ENCODE measurements at places on chromosomes 12 and 14.
A peak's percentile ranks its signal among the peaks of the same experiment; 100 is the strongest.

- DNase-seq = peak; percentile 49
Measured at GRCh38 chr14:30551460-30551859, 7.5 kb upstream of the G2E3 start.

GRCh38 chr12:80715713-80716249 is 931 bp upstream of the MYF5 start:
- no peak for DNase-seq

DNA sequence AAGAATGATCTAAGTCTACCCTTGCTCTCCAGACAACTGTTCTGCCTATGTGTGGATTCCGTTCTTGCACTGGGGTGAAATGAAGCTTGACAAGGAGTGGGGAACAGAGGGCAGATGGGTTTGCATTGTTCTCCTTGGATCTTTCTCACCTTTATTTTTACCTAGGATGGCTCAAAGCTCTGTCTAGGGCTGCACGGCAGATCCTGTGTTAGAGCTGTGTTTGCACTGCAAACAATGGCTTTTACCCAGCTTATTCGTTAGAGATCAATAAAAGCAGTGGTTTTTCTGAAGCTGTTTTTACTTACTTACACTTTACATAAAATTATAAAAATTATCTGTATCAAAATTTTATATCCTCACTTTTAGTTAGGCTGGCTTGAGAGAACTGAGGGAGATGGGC is 105.1 kb downstream of the LRIG3 start:
- no peak for DNase-seq

- no peak for DNase-seq
Measured at GRCh38 chr12:96427269-96427729, 27.1 kb upstream of the CDK17 start.

- no peak for DNase-seq
Measured at GRCh38 chr12:104749545-104749944, 208.5 kb downstream of the SLC41A2 start.

DNA sequence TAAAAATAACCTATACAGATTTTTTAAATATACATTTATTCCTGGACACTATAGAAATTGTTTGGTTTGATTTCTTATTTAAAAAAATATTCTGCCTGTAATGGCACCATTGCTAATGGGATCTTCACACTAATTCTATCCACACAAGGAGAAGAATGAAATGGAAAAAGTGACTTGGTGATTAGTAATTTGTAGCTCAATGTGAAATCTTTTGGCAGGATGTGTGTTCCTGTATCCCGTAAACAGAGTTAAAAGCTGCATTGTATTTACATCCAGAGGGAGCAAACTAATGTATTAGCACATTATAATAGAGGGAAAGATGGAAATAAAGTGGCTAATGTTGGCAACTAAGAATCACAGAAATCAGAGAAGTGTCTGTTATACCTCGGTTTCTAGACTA is 1455.3 kb upstream of the FLRT2 start:
- no peak for DNase-seq

DNA sequence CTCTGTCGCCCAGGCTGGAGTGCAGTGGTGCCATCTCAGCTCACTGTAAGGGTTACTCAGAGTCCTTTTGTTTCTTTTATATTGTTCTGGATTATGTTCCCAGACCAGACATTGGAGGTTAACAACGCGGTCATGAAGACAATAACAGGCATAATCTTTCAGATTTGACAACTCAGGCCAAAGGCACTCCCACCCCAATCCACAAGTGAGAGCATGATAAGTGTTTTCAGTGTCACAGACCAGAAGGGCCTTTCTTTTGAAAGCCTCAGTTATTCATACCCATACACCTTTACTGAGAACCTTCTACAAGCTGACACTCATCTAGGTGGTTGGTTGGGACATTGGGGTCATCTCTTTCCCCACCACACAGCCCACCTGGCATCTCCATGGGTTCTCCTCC is 2.9 kb upstream of the TMEM63C start:
- no peak for DNase-seq

- no peak for DNase-seq
Measured at GRCh38 chr12:105040476-105040875, 43.8 kb downstream of the ALDH1L2 start.

- no peak for DNase-seq
Measured at GRCh38 chr14:74840603-74841030, 35.3 kb downstream of the PROX2 start.

DNA sequence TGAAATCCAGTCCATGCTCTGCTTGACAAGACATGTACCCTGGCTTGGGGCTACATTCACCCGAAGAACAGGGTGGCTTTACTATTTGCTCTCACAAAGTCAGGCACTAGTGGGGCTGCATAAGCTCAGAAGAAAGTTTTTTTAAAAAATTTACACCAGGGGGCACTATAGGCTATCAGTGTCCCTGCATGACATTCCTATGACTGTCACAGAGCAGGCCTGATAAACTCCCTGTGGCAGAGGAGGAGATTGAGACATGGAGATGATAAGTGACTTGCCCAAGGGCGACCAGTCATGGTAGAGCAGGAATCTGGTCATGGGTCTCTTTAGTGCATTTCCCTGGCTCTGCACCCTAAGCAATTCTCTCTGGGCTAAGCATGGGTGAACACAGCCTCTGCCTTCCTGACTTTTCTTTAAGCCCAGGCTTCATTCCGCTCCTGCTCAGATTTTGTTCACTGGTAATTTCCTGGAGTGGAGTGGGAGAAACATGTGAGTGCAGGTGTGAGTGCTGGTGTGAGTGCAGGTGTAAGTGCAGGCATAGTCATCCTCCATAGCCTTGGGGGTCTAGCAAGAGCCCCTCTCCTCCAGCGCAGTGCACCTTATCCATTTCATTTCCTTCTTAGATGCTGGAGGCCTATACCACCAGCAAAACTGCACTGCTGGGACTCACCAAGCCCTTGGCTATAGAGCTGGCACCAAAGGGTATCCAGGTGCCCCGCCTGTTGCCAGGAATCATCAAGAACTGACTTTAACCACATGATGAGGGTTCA is 91.6 kb downstream of the DHRS2 start:
- no peak for DNase-seq

DNA sequence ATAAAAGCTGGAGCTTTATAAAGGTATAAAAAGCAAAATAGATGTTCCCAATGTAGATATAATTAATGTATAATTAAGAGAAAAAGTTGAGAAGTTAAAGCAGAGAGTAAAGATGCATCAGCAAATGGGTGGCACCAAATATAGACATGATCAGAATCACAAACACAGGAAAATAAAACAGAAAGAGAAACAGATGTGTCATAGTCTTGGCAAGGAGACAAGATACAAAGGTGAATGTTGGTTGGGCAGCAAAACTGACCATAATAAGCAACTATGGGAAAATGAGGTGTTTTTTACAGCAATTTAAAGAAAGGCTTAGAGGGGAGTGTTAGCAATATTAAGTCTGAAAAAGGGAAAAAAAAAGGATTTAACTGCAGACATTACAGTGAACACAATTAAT is 135.4 kb upstream of the CLEC14A start:
- no peak for DNase-seq

DNA sequence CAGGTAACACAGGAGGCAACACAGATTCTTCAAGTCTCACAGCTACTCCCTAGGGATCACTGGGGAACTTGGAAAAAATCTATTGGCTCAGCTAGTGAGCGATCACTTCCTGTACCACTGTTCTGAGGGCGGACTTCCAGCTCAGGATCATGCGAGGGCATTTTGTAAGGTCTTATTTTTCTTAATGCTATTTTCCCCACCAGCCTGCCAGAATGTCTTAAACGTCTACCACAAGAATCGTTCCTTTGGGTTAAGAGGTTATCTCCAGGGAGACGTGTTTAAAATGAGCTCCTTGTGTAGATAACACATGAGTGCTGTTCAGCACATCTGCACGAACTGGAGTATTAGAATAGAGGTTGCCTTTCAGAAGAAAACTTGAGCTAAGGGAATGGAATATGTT is 162.6 kb downstream of the ETNK1 start:
- DNase-seq = no peak

DNA sequence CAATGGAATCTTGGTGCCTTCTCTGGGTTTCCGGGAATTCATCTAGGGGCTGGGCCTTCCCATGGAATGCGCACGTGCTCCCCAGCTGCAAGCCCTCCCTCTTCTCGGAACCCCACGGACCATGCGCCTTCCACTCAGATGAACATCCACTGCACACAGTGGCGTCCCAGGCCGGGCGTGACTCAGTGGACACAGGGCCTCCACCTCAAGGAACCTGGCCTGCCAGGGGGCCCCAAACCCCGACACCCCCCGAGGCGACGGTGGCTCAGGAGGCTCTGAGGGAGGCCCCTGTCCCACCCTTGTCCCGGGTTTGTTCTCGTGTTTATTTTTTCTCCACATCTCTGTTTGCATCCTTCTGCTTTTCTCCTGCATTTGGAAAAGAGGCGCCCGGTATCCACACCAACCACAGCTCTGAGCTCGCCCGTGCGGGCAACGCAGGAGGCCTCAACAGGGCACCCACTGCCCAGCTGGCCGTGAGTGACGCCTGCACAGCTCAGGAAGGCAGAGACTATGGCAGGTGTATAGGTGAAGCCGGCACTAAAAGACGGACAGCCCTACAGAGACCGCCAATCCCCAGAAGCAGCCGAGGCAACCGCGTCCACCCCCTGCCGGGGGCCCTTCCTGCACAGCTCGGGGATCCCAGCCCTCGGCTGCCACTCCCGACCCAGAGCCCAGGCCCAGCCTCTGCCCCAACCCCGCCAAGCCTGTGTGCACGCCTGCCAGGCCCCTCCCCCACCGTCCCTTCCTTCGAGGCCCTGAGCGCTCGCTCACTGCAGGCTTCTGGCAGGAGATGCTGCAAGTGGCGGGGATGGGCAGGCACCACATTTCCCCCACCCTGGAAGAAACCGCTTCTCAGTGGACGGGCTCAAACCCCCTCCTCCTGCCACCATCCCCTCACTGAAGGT is 23.8 kb upstream of the GALNT9 start:
- DNase-seq = no peak

GRCh38 chr12:12357719-12358461 is 1.0 kb downstream of the BORCS5 start:
- no peak for DNase-seq

- DNase-seq = no peak
Measured at GRCh38 chr14:60273956-60274355, 24.9 kb downstream of the PPM1A start.

DNA sequence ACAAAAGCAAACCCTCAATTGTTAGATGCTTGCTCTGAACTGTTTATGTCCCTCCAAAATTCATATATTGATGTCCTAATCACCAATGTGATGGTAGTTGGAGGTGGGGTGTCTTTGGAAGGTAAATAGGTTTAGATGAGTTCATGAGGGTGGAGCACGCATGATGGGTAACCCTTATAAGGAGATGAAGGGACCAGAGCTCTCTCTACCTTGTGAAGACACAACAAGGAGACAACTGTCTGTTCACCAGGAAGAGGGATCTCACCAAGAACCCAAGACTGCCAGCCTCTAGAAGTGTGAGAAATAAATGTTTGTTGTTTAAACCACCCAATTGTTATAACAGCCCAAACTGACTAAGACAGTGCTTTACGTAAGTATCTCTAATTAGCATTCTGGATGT is 27.0 kb downstream of the DHRS2 start:
- no peak for DNase-seq

DNA sequence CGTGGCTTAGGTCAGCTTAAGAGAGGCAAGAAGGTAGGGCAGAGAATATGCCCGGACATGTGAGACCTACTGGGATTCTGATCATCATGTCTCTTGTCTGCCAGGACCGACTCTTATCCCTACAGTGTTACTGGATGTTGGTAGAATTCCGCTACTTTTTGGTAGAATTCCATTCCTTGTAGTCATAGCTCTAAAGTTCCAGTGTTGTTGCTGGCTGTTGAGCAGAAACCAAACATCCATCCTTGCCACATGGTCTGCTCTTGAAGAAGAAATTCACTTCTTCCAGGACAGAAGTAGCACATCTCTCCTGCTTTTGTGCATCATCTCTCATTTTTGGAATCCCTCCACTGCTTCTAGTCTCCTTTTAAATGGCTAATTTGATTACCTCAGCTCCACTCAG is 453.7 kb downstream of the RPL10L start:
- DNase-seq = no peak

DNA sequence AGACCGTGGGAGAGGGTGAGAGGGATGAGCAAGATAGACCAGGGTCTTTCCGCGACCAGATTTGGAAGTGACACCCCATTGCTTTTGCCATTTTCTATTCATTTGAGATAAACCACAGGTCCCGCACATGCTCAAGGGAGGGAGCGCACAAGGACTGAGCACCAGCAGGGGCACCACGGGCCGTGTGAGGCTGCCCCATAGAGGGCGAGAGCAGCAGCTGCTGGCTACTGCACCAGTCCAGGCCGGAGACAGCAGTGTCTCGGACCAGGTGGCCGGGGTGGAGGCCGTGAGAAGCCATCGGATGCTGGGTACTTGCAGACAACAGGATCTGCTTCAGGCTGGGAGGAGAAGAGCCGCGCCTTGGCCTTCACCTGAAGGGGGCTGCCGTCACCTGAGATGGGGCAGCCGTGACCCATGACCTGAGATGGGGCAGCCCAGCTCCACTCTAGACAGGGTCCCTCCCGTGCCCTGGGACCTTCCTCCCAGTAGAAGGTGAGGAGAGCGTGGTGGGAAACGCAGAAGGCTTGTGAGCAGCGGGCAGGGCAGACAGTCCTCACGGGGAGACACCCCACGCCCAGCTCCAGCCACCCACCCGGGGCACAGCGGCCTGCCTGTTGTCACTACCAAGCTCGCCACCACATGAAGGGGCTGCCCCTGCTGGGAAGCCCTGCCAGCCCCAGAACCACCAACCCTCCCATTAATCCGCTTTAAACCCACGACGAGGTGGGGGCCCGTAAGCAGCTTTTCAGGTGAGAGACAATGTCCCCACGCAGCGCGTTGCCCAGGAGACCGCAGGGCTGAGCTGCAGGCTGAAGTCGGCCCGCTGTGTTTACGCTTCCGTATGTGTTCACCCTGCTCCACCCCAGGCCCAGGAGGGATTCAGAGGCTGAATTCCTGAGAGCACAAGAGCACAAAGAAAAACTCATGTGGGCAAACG is 61.7 kb upstream of the FBRSL1 start:
- no peak for DNase-seq

DNA sequence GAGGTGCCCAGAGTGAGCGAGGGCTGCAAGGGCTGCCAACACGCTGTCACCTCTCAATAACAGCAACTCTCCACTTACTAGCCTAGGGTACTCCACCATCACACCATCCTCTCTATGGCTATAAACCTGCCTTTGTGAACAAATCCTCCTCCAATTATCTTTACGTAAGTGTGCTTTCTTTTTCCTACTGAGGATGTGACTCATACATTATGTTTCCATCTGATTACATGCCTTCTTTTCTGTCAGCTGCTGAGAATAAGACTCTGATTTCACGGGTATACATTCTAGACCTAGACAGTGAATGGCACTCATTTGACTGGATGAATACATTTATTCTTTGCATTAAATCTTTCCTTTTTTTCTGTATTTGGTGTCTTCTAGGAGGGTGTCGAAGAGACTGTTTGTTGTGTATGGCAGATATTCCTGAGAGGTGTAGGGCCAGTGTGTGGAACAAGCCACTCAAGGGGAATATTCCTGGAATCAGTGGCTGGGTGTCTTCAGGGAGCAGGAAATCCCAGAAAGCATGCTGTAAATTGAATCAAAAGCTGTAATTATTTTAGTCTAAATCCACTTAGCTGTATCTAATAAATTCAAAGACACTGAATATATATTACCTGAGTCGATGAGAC is 327.3 kb upstream of the TMTC1 start:
- no peak for DNase-seq

- no peak for DNase-seq
Measured at GRCh38 chr12:124509676-124510300, 57.6 kb downstream of the NCOR2 start.

- no peak for DNase-seq
Measured at GRCh38 chr12:27293463-27293862, 39.2 kb upstream of the BMAL2 start.

- no peak for DNase-seq
Measured at GRCh38 chr12:6262211-6262610, 48.3 kb upstream of the PLEKHG6 start.

- DNase-seq = no peak
Measured at GRCh38 chr12:131929581-131930456, 743 bp downstream of the PUS1 start.
